ENCODE measurements at places on chromosomes 4 and X. TPM values are rescaled to one million over a fixed set of nuclear protein-coding genes. Genes with fewer than 3 reads are reported as not detected.

DNA sequence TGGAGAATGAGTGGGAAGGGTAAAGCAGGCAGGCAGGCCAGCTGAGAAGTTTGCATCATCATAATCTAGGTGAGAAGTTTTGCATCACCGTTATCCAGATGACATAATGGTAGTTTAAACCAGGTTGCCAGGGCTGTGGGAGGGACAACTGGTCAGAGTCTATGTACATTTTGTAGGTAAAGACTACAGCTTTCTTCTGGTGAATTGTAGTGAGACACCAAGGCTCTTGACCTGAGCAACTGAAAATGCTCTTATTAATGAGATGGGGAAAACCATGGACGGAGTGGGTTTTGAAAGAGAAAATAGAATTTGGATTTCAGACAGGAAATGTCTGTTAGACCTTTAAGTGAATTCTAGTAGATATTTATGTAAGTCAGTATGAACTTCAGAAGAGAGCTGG is 76.0 kb upstream of the VEGFC start:
- DNase-seq: no peak

Gene SYN1
- 0.17 TPM for total RNA-seq

Gene AFAP1
- 34.9 TPM for total RNA-seq

Gene GAGE12F
- not detected for total RNA-seq

GRCh38 chr4:86098691-86099090 is 261.2 kb downstream of the MAPK10 start:
- no peak for DNase-seq

- DNase-seq: no peak
Observed at GRCh38 chr4:2443061-2443730, 24.4 kb downstream of the CFAP99 start.

Gene CD99
- total RNA-seq: 177 TPM

Gene MXRA5
- 40.3 TPM for total RNA-seq

Gene OTUD6A
- total RNA-seq: not detected

- no peak for DNase-seq
Observed at GRCh38 chr4:176054942-176055341, 10.7 kb upstream of the WDR17 start.

GRCh38 chrX:80537096-80537495 is 116.8 kb downstream of the TENT5D start:
- DNase-seq: no peak

DNA sequence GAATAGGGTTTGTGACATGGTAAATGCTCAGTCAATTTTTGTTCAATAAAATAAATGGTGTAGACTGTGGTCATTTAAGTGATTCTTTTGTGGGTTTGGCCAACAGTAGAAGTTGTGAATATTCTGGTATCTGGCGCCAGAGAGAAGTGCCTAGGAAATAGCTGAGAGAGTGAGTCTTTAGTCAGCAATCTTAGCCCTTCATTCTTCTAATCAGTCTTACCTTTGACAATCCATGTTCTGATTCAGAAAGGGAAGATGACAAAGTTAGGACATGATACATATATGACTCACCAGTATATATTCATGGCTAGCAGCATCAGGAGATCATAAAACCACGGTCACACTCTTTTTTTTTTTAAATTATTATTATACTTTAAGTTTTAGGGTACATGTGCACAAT is 141.8 kb upstream of the PCDH18 start:
- DNase-seq: no peak

DNA sequence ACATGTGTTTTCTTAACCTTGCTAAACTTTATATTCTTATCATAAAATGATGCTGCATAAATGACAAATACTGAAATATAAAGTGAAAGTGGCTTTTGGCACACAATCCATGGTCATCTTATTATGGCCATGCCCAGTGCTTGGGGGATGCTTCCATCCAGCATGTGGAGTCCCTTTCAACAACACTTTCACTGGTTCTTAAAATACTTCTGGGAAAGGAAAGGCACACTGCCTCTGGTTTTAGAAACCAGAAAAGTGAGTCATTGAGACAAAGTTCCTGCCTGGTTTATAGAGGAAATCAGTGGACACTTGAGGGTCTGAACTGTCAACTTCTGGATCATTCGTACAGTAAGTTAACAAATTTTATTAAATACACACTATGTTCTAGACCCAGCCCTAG is 248.0 kb upstream of the ADAMTS3 start:
- no peak for DNase-seq

Gene UCP1
- total RNA-seq: not detected

Gene LANCL3
- total RNA-seq: not detected

GRCh38 chr4:62199291-62199810 is 999.2 kb downstream of the ADGRL3 start:
- DNase-seq: no peak

- peak; percentile 23 for DNase-seq
Observed at GRCh38 chr4:141339391-141339790, 118.7 kb downstream of the ZNF330 start.

DNA sequence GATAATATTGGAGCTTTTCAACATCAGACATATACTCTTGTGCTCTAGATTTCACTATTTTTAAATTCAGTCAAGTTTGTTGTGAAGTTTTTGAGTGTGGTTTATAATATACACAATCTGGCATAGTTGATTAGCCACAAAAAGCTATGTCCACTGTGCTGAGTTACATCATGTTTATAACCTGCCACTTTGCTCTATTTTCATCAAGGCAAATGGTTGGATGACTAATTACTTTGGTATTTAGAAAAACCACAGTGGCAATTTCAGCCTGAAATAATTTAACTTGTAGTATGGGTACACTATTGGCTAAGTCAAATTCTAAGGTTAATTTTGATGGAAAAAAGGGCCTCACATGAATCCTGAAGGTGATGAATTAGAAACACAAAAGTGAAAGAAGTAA is 262.6 kb downstream of the C4orf33 start:
- peak; percentile 92 for DNase-seq

Gene HSD17B13
- total RNA-seq: under 0.01 TPM

Gene GPR82
- not detected for total RNA-seq

Gene MTMR8
- total RNA-seq: 1.0 TPM

Gene BEND2
- total RNA-seq: not detected

Gene TLR10
- not detected for total RNA-seq

DNA sequence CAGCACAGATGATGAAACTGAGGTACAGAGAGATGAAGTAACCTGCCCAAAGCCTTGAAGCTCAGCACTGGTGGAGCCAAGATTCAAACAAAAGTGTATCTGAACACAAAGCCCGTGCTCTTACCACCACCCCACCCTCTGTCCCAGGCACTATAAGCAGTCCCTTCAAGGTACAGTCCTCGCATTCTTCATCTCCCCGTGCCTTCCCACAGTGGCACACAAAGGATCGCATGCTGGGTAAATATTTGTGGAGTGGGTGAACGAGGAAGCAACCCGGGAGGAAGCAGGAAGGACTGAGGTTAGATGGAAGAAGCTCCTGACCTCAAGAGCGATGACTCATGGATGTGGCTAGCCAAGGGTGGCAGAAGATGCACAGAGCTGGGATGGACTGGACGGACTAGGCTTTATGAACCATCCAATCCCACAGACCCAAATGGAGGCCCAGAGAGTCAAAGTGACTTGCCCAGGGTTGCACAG is 18.4 kb downstream of the IQSEC2 start:
- peak; percentile 66 for DNase-seq

DNA sequence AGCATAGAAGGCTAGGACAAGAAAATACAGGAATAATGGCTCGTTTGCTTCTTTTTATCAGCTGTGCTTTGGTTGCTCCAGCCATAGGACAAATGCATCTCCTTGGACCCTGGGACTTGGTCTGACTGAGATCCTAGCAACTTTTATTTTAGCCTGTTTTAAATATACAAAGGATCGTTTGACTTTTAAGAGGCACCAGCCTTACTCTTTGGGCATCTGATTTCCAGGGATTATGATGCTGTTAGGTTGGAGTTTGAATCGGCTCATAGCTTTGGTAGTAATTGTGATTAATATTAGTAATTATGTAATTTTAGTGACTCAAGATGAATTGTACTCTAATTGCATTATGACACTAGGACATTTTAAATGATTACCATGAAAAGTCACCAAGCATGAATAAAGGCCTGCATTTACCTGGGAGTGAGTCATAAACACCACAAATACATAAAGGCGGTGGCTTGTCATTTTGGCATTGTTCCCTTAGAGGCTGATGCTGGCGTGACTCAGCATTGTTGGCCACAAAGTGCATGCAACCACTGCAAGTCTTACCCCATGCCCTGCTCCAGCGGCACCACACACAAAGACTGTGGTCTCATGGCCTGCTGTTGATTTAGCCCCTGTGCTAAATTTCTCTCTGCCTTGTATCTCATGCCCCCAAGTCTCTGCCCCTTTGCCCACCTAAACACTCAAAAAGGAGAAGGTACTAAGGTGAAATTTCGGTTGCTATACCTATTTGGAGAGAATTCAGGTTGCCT is 12.4 kb downstream of the GPAT3 start:
- DNase-seq: peak; percentile 96

DNA sequence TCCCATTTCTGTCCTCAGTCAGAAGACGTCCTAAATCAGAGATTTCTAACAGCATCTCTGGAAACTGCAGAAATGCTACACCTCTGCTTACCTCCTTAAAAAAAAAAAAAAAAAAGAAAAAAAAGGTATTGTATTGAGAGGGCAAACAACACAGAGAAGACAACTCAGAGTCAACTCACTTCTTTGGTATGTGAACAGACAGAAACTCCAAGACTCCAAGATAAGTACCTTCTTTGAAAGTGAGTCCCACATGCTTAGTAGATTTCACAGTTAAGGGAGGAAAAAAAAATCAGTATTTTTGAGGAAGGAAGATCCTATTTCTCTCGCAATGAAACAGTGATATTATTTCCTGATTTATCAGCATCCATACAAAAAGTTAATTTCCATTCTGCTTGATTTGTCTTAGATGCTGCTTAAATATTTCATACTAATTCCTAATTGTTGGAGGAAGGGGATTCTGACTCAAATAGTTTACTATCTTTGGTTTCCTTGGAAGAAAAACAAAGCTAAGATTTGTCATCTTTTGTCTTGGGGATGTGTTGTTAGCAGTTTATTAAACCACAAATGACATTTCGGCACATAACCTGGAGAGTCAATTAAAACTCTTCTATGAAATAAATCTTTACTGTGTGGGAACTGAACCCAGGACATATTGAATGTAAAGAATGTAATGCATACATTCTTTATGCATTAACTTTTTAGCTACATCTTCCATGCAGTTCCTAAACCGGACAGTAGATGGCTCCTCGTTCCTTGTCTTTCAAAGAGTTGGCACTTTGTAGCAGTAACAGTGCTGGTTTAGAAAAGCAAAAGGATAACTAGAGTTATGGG is 4.7 kb downstream of the RASGEF1B start:
- peak; percentile 40 for DNase-seq

- DNase-seq: no peak
Observed at GRCh38 chr4:3730422-3731190, 35.6 kb upstream of the ADRA2C start.

GRCh38 chr4:25817059-25817681 is 45.6 kb downstream of the SEL1L3 start:
- DNase-seq: peak; percentile 46

DNA sequence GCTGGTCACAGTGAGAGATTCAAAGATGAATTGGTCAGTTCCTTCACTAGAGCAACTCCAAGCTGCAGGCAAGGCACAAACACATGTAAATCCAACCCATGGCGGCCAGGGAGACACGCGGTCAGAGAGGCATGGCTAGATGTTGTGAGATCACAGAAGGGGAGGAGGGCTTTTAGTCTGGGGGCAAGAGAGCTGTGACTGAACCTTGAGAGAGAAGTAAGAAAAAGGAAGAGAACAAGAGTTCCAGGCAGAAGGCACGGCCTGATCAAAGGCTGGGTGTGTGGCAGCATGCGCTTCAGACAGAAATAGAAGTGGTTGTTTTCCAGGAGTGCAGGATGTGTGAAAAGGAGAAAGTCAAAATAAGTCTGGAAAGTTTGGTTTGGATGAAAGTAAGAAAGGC is 15.9 kb downstream of the CCDC149 start:
- DNase-seq: no peak

Gene MND1
- total RNA-seq: 5.8 TPM

Gene PABPC4L
- total RNA-seq: 0.77 TPM

GRCh38 chrX:63784346-63784901 is 590 bp downstream of the ARHGEF9 start:
- DNase-seq: no peak

DNA sequence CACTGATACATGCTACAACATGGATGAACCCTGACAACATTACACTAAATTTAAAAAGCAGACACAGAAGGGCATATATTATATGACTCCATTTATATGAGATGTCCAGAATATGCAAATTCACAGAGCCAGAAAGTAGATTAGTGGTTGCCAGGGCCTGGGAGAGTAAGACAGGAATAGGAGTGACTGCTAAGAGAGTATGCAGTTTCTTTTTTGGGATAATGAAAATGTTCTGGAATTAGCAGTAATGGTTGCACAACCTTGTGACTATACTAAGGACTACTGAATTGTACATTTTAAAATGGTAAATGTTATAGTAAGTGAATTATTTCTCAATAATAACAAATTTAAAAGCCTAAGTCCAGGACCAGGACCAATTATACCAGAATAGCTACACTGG is 29.5 kb upstream of the NUP54 start:
- DNase-seq: no peak

Gene RAB9B
- 0.77 TPM for total RNA-seq

DNA sequence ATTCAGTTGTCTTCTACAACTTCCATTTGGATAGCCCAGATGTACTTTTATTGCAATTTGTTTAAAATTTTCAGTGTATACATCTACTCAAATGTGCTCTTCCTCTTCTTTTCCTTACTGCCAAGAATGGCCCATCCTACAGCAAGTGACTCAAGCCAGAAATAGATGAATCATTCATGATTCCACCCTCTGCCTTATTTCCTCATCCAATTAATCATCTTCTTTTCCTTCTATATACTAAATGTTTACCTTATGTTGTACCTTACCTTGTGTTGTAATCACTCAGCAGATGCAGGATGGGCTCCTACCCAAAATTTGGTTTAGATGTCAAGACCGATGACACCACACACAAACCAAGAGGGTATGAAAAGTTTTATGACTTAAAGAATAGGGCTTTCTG is 437.8 kb downstream of the GRXCR1 start:
- DNase-seq: peak; percentile 83

Gene CYLC1
- not detected for total RNA-seq

Gene BEX5
- not detected for total RNA-seq

DNA sequence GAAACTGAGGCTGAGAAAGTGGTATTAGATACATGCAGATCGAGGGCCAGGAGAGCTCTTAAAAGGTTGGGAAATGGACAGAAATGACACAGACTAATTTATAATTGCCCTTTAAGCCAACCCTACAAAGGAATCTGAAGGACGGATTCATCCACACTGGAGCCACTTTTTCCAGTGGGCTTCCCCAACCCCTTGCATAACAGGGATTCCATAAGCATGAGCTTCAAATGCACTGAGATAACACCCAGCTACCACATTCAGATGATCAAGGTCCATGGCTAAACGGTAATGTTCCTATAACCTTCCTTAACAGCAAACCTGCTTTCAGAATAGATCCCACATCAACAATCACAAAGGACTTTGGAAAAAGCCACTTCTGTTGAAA is 34.2 kb downstream of the PLAC1 start:
- DNase-seq: peak; percentile 71

All from fibroblast of lung (primary cell).